ENCODE measurements at places on chromosomes 5 and 9.
A peak's percentile ranks its signal among the peaks of the same experiment; 100 is the strongest.

GRCh38 chr9:14906644-14907359 lies 3.4 kb downstream of the FREM1 start:
- DNase-seq: no peak

- DNase-seq: no peak
These were observed 2.0 kb downstream of the PITX1 start for GRCh38 chr5:135031813-135032694.

DNA sequence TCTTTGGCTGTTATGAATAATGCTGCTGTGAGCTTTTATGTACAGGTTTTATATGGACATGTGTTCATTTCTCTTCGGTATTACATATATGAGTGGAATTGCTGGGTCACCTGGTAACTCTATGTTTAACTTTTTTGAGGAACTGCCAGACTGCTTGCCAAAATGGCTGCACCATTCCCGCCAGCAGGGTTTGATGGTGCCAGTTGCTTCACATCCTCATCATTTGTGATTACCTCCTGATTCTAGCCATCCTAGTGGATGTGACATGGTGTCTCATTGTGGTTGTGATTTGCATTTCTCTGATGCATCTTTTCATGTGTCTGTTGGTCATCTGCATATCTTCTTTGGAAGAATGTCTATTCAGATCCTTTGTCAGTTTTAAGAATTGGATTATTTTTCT lies 10.7 kb downstream of the NANS start:
- no peak for DNase-seq

GRCh38 chr5:166618526-166618925 lies 1672.9 kb upstream of the WWC1 start:
- no peak for DNase-seq

DNA sequence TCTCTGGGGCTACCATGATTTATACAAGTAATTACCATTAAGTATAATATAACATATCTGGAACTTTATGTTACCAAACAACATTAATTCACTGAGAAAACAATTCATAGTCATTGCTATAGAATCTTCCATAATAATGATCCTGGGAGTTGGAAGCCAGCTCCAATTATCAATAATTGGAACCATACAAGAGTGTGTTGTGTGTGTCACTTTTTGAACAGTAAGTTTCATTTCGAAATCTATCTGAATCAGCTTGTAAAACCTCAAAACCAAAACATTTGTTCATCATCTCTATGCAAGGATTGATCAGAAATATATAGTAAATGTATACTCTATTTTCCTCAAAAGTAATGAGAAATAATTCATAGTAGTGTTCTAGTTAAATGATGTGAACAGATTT lies 348.1 kb downstream of the ARL15 start:
- DNase-seq: no peak

GRCh38 chr5:151574444-151574996 lies 16.6 kb downstream of the FAT2 start:
- no peak for DNase-seq

GRCh38 chr5:151740336-151740942 lies 18.0 kb downstream of the ATOX1 start:
- DNase-seq: peak; percentile 76

GRCh38 chr9:110030632-110031031 lies 177.3 kb downstream of the C9orf152 start:
- DNase-seq: no peak

DNA sequence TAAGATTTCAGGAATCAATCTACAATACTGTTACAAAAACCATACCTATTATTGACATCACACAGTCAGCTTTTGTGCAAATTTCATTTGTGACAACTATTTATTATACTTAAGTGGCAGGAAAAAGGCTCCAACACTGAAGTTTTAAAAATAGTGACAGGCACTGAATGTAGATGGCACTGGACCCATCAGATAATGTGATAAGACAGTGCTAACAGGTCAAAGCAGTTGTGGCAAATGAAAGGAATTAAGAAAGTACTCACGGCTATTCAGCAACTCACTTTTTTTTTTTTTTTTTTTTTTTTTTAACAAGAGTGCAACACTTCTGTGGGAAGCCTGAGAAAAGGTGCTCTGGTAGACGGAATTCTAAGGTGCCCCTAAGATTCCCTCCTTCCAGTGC lies 115.0 kb upstream of the MEF2C start:
- no peak for DNase-seq

DNA sequence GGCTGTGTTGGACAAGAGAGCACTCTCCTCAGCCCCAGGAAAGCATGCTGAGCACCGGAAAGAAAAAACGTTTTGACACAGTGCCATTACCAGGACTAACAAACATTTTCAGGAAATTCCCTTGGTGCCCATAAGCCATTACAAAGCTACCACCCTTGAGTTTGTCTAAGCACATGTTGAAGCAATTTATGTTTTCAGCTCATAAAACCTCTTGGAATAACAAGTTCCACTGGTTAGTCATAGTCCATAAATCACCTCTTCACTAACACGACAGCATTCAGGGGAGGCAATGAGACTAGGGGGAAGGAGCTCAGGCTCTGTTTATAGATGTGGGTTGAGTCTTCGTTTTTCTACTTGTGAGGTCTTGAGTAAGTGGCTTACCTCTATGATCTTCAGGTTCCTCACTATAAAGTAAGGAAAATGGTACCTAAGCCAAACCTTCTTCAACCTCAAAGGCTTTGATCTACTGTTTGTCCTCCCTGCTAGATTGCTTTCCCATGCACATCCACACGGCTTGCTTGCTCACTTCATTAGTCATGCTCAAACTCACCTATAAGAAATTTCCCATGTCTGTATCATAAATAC lies 65.4 kb downstream of the DRD1 start:
- DNase-seq: no peak

DNA sequence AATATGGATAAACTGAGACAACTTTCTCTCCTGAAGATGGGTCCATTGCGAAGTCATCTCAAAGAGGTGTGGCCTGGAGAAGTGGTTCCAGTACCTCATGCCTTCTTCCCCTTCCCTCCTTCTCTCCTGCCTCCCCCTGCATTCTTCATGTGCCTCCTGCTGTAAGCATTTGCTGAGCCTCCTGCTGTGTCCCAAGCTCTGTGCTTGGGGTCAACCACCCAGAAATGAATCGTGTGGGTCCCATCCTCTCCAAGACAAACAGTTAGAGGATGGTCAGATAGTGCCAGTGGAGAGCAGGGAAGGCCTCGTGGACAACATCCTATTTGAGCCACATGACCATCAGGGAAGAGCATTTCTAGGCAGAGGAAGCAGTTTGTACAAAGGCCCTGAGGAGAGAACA lies 53.5 kb downstream of the KCNIP1 start:
- DNase-seq: peak; percentile 19

DNA sequence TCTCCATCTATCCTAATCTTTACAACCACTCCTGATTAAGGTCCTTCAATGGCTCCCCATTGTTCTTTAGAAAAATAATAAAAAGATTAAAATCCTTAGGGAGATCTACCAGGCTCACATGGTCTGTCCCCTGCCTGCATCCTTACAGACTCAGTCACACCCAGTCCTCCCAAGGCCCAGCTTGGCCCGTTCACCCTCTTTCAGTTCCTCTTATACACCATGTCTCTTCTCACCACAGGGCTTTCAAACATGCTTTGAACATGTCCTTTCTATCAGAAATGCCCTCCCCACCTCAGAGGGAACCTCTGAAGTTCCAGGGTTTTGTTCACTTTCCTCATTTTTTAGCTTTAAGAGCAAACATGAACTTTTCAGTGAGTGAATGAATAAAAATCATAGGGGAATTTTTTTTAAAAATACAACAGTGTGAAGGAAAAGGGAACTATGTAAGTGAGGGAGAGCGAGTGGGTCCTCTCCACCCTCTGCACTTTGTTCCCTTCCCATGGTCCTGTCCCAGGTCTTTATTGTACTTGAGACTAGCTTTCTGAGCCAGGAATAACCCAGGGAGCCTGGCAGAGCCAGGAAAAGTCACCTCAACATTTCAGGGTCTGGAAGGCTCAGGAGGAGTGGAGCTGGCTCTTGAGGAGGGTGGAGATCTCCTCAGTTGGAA lies 55.3 kb downstream of the TRPC7 start:
- no peak for DNase-seq

DNA sequence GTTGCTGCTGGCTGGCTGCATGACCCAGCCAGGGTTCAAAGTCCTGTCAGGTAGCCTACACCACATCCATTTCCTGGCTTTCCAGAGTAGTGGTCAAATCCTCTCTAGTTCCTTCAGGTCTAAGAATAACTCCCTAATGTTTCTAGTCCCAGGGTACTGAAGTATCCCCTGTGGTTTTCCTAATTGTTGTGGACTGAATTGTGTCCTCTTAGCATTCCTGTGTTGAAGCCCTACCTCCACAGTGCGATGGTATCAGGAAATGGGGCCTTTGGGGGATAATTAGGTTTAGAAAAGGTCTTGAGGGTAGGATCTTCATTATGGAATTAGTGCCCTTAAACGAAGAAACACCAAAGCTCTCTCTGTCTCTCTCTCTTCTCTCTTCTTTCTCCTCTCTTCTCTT lies 191.8 kb upstream of the CCNG1 start:
- DNase-seq: no peak

- DNase-seq: no peak
These were observed 181.5 kb downstream of the SLIT3 start for GRCh38 chr5:169119288-169120048.

Measured in H9 (cell line).